Aorta (tissue), 5 donors: ENCODE measurements at places on chromosomes 7 and 10.

GRCh38 chr7:18426564-18427226 lies 68.9 kb upstream of the HDAC9 start:
- no peaks in the 10 kb centered on the region for H3K27me3 ChIP-seq
- H3K4me3 ChIP-seq: no peak overlapping the region
- no peak for DNase-seq
- H3K27ac ChIP-seq: no peak overlapping the region

GRCh38 chr7:71325151-71325550 lies 193.2 kb downstream of the GALNT17 start:
- H3K36me3 ChIP-seq: no peaks in the 10 kb centered on the region
- no peak overlapping the region for H3K27ac ChIP-seq
- no peak for DNase-seq
- H3K4me1 ChIP-seq: peaks cover 4% of the 10 kb centered on the region

- H3K27me3 ChIP-seq: no peaks in the 10 kb centered on the region
- DNase-seq: no peak
- H3K36me3 ChIP-seq: no peaks in the 10 kb centered on the region
- H3K4me3 ChIP-seq: no peak overlapping the region
- H3K4me1 ChIP-seq: peaks cover 5% of the 10 kb centered on the region
These were observed 372.6 kb downstream of the PHF14 start for GRCh38 chr7:11346302-11346701.

- no peak overlapping the region for H3K4me3 ChIP-seq
- H3K27me3 ChIP-seq: no peaks in the 10 kb centered on the region
- H3K4me1 ChIP-seq: no peaks in the 10 kb centered on the region
These were observed 70.9 kb downstream of the SYPL1 start for GRCh38 chr7:106041140-106041717.

DNA sequence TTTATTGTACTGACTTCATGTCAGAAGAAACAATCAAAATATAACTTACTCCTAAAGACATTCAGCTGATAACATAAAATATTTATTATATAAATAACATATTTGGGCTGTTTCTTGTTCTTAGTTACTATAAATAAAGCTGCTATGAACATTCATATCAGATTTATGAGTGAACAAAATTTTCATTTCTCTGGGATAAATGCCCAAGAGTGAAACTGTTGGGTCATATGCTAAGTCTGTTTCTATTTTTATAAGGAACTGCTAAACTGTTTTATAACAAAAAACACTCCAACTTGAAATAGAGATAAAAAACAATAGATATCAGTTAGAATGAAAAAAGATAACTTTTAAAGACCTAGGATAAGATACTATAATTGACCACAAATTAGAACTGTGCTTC lies 26.5 kb upstream of the CC2D2B start:
- H3K4me3 ChIP-seq: no peak overlapping the region
- H3K27ac ChIP-seq: no peak overlapping the region
- no peak for DNase-seq
- no peaks in the 10 kb centered on the region for H3K4me1 ChIP-seq
- H3K27me3 ChIP-seq: no peaks in the 10 kb centered on the region
- no peaks in the 10 kb centered on the region for H3K36me3 ChIP-seq

GRCh38 chr10:128187788-128188185 lies 61.6 kb upstream of the MKI67 start:
- H3K4me1 ChIP-seq: no peaks in the 10 kb centered on the region
- H3K4me3 ChIP-seq: no peak overlapping the region
- DNase-seq: no peak
- H3K36me3 ChIP-seq: no peaks in the 10 kb centered on the region
- no peak overlapping the region for H3K27ac ChIP-seq

DNA sequence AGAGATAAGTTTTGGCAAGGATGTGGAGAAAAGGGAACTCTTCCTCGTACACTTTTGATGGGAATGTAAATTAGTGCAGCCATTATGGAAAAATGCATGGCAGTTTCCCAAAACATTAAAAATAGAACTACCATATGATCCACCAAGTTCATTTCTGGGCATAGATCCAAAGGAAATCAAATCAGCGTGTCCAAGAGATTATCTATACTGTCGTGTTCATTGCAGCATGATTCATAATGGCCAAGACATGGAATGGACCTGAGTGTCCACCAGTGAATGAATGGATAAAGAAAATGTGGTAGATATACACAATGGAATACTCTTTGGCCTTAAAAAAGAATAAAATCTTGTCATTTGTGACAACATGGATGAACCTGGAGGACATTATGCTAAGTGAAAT lies 70.3 kb upstream of the RSU1 start:
- H3K4me1 ChIP-seq: no peaks in the 10 kb centered on the region
- no peak overlapping the region for H3K27ac ChIP-seq
- no peak overlapping the region for H3K4me3 ChIP-seq
- no peak for DNase-seq
- H3K27me3 ChIP-seq: no peaks in the 10 kb centered on the region

GRCh38 chr10:103622935-103623574 lies 129.6 kb downstream of the NEURL1 start:
- H3K27me3 ChIP-seq: no peaks in the 10 kb centered on the region
- H3K4me1 ChIP-seq: peaks cover 4% of the 10 kb centered on the region
- H3K4me3 ChIP-seq: no peak overlapping the region

- H3K27me3 ChIP-seq: no peaks in the 10 kb centered on the region
- H3K36me3 ChIP-seq: no peaks in the 10 kb centered on the region
- H3K4me1 ChIP-seq: no peaks in the 10 kb centered on the region
- no peak overlapping the region for H3K27ac ChIP-seq
- DNase-seq: peak; percentile 18
These were observed 76.0 kb upstream of the NPTX2 start for GRCh38 chr7:98541101-98541500.

DNA sequence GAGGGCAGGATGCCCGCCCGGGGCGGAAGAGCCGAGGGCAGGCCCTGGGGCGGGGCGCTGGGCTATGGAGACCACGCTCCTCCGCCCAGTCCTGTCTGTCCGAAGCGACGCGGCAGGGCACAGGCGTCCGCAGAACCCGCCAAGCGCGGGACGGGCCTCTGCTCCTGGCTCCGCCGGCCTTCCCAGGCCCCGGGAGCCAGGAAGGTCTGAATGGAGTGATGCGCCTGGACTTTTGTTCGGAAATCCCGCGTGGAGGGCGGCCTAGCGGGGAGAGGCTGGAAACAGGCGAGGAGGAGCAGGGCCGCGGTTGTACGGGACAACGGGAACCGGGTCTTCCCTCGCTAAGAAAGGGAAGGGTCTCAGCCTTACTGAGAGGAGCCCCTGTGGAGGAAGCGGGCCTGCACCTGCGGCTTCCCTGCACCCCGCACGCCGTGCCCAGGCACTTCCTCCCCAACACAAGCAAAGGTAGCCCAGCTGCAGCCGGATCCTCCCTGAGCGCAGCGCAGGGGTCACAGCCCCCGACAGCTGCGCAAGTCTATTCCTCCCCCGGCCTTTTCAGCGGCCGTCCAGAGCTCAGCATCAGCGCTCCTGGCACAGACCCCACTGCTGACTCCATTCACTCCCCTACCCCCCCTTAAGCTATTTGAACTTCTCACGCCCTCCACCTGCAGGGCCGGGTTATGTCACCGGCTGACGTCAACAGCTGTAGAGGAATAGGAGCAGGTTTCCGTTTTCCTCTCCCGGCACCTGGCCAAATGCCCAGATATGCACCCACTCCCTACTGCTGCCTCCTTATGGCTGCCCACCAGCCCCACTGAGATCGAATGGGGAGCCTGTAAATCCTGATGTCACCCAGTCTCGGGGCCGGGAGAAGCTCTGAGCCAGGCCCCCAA lies 143.2 kb upstream of the RET start:
- no peak overlapping the region for H3K27ac ChIP-seq
- H3K4me3 ChIP-seq: no peak overlapping the region
- H3K4me1 ChIP-seq: no peaks in the 10 kb centered on the region
- no peak for DNase-seq
- H3K27me3 ChIP-seq: no peaks in the 10 kb centered on the region
- no peaks in the 10 kb centered on the region for H3K36me3 ChIP-seq

DNA sequence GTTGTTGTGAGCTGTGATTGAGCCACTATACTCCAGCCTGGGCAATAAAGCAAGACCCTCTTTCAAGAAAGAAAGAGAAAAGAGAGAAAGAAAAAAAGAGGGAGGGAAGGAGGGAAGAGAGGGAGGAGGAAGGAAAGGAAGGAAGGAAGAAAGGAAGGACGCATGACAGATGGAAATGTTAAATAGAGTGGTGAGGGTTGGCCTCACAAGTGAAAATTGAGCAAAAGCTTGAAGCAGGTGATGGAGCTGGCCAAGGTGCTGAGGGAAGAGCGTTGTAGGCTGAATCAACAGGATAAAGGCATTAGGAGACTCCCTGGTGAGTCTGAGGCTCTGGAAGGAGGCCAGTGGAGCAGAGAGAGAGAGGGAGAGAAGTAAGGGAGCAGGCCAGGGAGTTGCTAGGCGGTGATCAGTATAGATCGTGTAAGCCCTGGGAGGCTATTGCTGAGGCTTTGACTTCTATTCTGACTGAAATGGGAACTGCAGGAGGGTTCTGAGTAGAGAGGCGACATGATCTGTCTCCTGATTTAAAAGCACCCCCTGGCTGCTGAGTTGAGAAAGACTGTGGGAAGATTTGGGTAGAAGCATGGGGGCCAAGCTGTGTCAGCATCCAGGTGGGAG lies 26.5 kb upstream of the TMEM248 start:
- H3K36me3 ChIP-seq: peaks cover 2% of the 10 kb centered on the region
- no peaks in the 10 kb centered on the region for H3K27me3 ChIP-seq

DNA sequence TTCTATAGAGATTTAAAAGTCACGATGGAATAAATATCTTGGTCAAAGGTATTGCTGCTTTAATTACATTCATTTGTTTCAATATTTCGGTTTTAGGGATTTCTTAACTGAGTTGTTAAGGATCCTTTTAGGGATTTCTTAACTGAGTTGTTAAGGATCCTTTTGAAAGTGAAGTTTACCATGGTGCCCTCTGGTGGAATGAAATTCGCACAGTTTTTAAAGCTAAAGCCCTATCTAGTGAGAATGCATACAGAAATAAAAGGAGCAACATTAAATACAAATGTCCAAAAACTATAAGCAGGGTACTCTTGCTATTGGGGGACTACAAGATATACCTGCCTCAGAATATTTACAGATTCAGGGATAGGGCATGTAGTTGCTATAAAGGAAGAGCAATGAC lies 193.7 kb downstream of the RNLS start:
- H3K27ac ChIP-seq: no peak overlapping the region
- H3K36me3 ChIP-seq: no peaks in the 10 kb centered on the region
- no peaks in the 10 kb centered on the region for H3K27me3 ChIP-seq
- no peaks in the 10 kb centered on the region for H3K4me1 ChIP-seq
- no peak for DNase-seq

GRCh38 chr10:97553575-97554031 lies 19.0 kb upstream of the ANKRD2 start:
- H3K36me3 ChIP-seq: no peaks in the 10 kb centered on the region
- H3K4me1 ChIP-seq: no peaks in the 10 kb centered on the region
- H3K27ac ChIP-seq: no peak overlapping the region
- H3K4me3 ChIP-seq: no peak overlapping the region

DNA sequence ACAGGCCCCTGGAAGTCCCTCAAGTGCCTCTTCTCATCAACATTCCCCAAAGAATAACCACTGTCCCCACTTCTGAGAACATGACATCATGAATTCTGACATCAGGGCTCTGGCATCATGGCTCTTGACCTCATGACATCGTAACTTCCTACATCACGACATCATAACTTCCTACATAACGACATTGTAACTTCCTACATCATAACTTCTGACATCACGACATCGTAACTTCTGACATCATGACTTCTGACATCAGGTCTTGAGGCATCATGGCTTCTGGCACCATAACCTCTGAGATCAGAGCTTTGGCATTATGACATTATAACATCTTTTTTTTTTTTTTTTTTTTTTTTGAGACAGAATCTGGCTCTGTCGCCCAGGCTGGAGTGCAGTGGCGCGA lies 66.7 kb upstream of the FAM20C start:
- no peak for DNase-seq
- no peaks in the 10 kb centered on the region for H3K4me1 ChIP-seq
- H3K36me3 ChIP-seq: no peaks in the 10 kb centered on the region
- no peak overlapping the region for H3K27ac ChIP-seq

DNA sequence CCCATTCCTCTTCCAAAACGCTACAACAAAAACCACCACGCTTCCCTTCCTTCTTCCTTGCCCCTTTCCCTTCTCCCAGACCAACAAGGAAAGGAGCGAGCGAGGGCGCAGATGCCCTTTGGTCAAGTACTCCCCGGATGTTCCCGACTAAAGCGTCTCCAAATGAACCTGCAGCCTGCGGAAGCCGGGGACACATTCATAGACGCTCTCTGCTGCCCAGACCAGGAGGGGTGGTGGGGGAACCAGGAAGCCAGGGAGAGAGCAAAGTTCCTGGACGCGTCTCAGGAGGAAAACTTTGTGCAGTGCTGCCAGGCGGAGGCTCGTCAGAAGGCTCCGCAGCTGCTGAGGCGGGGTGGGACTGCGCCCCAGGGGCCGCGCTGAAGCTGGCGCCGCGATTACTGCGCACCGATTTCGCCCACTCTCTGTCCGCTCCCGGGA lies 754 bp downstream of the SEMA3D start:
- no peaks in the 10 kb centered on the region for H3K27me3 ChIP-seq
- peak overlapping the region; percentile 86 for H3K27ac ChIP-seq
- H3K36me3 ChIP-seq: no peaks in the 10 kb centered on the region

DNA sequence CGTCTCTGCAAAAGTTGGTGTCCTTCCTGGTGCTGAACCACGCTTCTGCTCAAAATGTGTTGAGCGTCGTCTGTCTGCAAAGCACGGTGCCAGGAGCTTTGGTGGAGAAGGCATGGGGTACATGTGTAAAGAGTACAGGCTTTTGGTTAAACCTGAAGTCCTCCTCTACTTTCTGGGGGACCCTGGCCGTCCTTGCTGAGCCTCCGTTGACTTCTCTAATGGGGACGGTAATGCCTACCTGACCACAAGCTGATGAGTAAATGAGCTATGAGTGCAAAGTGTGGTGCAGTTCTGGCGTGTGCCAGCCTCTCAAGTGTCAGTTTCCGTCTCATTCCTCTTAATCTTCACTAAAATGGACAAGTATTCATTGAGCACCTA lies 527 bp upstream of the HERPUD2 start:
- H3K4me1 ChIP-seq: peaks cover 6% of the 10 kb centered on the region
- H3K4me3 ChIP-seq: peak overlapping the region; percentile 90
- no peaks in the 10 kb centered on the region for H3K27me3 ChIP-seq
- no peak overlapping the region for H3K27ac ChIP-seq

GRCh38 chr10:104256335-104256961 lies 1.8 kb downstream of the GSTO1 start:
- peaks cover 4% of the 10 kb centered on the region for H3K4me1 ChIP-seq
- H3K27me3 ChIP-seq: no peaks in the 10 kb centered on the region
- no peak for DNase-seq

DNA sequence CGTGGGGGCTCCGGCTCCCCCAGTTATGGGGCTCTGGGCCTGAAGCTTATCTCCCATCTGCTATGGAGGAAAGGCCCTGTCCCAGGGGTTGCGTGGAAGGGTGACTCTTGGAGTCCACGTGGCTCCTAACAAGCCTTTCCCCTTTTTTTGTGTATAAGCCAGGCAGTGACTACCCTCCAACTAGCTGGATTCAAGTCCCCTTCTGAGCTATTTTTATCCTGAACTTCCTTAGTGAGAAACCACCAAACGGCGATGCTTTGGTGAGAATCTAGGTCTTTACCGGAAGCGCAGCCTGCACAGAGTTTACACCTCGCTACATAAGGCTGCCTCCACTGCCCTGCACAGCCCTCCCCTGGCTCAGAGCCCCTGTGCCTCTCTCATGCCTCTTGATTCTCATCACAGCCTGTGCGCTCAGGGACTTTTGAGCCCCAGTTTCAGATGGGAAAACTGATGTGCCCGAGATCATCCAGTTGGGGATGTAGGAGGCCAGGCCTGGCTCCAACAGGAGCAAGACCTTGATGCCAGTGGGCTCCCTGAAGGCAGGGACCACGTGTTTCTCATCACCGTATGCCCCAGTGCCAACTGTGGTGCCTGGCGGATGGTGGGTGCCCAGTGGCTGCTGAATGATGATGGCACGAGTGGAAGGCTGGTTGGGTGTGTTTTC lies 102.3 kb upstream of the PPIF start:
- H3K27me3 ChIP-seq: no peaks in the 10 kb centered on the region
- H3K4me1 ChIP-seq: peaks cover 7% of the 10 kb centered on the region
- no peaks in the 10 kb centered on the region for H3K36me3 ChIP-seq
